CD4-positive, alpha-beta T cell treated with Interleukin-17A for 4 hours (primary cell): ENCODE measurements at places on chromosomes 12 and 14.
A peak's percentile ranks its signal among the peaks of the same experiment; 100 is the strongest.

- DNase-seq = no peak
Measured at GRCh38 chr14:86933958-86934595, 1058.9 kb downstream of the GALC start.

GRCh38 chr12:10031321-10031720, 839 bp downstream of the CLEC9A start:
- no peak for DNase-seq

DNA sequence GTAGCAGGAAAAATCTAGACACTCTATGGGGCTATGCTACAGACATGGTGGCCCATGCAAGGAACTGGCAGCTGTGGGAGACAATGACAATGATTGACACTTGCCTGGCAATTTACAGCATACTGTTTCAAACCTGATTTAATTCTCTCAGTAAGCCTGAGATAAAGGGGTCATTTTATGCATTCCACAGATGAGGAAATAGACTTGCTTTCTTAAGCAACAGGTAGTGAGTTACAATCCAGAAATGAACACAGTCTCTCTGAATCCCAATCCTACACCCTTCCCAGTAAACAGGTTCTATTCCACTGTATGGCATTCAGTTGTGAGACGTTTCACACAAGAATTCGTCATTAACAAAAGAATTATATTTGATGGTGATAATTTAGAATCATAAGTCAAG, 15.5 kb upstream of the PCNX1 start:
- DNase-seq = no peak

DNA sequence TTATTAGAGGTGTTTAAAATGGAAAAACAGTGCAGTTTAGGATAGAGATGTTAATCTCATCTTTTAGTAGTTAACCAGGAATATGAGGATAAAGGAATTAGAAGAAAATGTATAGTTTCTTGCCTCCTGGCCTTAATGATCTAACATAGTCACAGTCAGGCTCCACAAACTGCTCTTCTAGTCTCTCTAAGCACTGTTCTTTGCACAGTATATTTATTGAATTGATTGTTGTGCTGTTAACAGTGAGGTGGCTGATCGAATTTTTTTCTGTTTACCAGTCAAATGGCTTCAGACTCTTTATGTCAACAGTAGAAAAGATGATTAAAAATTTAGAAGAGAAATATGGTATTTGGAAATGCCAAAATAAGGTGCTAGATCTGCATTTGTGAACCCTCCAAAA, 37.8 kb downstream of the ATF7IP start:
- no peak for DNase-seq

- DNase-seq = no peak
Measured at GRCh38 chr12:88628856-88629509, 48.7 kb upstream of the KITLG start.

DNA sequence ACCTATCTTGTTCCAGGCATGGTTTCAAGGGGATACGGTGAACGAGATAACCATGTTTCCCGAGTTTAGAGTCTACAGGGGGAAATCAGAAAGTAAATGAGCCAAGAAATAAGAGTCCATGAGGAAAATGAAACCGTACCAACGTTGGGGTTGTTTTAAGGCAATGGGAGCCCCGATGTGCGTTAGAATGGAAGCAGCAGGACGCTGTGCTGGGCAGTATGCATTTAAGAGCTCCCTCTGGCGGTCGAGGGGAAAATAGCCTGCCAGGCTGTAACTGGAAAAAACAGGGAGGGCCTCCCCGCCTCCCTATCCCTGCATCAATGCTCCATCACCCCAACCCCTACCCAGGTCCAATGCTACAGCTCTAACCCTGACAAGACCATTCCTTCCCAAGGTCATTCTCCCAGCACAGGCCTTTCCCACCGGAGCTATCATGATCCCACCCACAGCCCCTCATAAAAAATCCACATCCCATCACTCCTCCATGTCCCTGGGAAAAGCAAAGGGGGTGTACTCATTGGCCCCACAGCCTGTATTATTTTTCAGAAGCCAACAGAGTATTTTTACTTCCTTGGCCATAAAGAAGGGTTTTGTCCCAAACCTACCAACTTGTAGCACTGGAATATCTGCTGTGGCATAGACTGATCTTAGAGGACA, 226.3 kb upstream of the NOS1 start:
- DNase-seq = peak; percentile 31

GRCh38 chr14:33357225-33358010, 418.7 kb downstream of the NPAS3 start:
- DNase-seq = no peak

DNA sequence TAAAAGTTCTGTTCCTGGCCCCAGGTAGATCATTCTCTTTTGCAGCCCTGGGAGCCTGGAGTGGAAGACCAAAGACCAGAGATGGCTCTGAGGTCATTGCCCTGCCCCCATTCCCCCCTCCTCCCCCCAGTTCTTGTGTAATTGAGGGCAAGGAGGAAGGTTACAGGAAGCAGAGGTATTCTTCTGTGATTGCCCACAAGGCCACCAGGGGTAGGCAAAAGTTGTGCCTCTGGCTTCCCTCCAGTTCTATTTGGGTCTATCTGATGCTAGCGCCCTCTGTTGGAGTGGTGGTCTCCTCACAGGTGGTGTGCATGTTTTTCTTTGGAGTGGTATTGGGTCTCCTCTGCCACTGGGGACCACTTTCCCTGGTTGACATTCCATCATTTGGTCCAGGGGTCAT, 41.2 kb upstream of the CRY1 start:
- DNase-seq = peak; percentile 24

DNA sequence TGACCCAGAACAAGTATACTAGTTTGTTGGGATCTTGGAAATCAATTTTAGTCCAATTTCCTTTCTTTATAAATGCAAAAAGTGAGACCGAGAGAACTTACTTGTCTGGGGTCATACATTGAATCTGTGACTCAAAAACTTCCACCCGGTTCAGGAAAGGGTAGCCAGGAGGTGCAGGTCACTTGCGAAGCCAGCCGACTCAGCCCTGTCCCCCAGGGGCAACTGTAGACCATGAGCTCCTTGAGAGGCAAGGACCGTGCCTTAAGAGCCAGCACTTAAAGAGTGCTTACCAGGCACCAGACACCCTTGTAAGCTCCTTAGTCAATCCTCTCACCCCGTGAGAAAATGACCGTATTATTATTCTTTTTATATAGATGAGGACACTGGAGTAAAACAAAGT, 505 bp upstream of the BCDIN3D start:
- DNase-seq = no peak

GRCh38 chr12:121649322-121649721, 20.1 kb downstream of the MORN3 start:
- DNase-seq = no peak

- no peak for DNase-seq
Measured at GRCh38 chr14:62017651-62018230, 255.5 kb downstream of the SNAPC1 start.
